ENCODE measurements at places on chromosomes 13 and 19.
A peak's percentile ranks its signal among the peaks of the same experiment; 100 is the strongest.

- DNase-seq, result no peak
Measured at GRCh38 chr13:93039131-93039530, 187.5 kb upstream of the GPC6 start.

- peak; percentile 82 for DNase-seq
Measured at GRCh38 chr19:12796146-12797071, 5.1 kb downstream of the JUNB start.

GRCh38 chr13:30305456-30305970 is 1.8 kb downstream of the KATNAL1 start:
- DNase-seq, result no peak

- no peak for DNase-seq
Measured at GRCh38 chr19:19468424-19469050, 46.8 kb downstream of the TSSK6 start.

GRCh38 chr19:46613525-46613924 is 11.4 kb downstream of the PTGIR start:
- no peak for DNase-seq

DNA sequence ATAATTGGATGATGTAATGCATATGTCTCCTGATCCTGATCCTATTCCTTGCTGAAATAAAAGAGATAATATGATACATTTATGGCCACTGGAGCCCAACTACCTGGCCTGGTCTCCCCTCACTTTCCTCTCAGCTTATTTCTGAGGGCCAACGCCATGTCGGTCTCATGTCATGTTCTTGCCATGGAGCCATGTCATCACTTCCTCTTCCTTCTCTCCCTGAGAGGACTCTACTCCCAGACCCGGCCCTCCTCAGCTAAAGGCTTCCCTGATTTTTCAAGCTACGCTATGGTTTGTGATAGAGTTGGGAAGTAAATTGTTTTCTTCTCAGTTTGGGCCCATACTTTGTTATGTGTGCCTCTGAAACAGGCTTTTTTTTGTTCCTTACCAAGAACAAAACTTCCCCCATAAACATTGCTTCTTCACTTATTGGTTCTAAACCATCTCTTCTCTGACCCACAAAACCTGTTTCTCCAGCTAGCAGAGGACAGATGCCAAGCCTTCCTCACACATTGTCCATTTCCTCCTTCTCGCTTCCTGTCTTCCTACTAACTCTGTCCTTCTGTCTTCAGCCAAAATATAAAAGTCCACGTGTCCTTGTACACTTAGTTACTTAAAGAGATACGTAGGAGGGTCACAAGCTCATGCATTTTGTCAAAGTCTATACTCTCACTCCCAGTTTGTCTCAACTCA is 319.9 kb upstream of the DACH1 start:
- DNase-seq, result no peak

DNA sequence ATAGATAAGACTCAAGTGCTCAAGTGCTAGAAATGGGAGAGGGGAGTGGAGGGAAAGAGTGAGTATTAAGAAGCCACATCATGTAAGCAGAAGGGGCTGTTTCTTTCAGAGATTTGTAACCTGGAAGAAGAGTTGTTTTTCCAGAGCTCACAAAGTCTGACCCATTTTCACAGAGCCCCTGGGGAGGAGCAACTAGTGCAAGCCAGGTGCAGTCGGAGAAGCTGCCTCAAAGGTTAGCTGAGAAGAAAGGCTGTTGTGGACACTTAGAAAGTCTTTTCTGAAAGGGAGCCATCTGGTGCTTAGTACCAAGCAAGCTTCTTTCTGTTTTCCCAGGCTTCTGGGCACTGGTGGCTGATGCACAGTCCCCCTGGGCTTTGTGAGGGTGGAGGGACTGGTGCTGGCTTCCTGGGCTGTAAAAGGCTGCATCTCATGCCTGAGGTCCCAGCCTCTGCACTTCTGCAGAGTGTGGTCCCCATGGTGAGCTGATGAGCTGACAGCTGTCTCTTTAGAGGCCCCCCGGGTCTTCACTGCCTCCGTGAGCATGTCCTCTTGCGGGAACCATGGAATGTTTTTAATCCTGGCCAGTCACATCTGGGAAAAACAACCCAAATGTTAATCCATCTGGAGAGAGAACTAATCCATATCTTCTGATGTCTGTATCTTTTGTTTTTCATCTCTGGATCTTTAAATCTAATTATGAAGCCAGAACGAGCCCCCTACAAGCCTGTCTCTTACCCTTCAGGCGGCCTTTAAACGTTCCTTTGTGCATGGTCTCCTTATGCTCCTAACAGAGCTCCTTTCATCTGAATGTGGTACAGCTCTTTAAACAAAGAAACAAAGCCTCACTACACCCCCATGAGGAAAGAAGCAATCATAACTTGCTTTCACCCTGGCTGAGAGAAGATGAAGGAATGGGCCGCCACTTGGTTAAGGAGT is 40.2 kb downstream of the OLFM4 start:
- no peak for DNase-seq

GRCh38 chr19:7970716-7971448 is 27.4 kb upstream of the TIMM44 start:
- DNase-seq, result peak; percentile 8

DNA sequence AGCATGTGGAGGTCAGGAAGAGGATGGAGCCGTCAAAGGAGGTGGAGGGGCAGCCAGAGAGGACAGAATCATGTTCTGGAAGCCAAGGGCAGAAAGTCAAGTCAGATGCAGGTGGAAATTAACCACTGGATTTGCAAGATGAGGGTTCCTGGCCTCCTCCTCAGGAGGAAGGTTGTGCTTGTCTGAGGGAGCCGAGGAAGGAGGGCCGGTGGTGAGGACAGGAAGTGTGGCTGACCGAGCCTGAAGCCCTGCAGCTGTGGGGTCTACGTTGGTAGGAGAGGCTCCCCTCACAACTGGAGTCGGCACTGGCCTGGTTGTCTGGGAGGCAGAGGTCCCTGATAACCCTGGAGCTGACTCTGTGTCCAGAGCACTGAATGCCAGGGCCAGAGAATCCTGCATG is 15.4 kb upstream of the DHDH start:
- no peak for DNase-seq

DNA sequence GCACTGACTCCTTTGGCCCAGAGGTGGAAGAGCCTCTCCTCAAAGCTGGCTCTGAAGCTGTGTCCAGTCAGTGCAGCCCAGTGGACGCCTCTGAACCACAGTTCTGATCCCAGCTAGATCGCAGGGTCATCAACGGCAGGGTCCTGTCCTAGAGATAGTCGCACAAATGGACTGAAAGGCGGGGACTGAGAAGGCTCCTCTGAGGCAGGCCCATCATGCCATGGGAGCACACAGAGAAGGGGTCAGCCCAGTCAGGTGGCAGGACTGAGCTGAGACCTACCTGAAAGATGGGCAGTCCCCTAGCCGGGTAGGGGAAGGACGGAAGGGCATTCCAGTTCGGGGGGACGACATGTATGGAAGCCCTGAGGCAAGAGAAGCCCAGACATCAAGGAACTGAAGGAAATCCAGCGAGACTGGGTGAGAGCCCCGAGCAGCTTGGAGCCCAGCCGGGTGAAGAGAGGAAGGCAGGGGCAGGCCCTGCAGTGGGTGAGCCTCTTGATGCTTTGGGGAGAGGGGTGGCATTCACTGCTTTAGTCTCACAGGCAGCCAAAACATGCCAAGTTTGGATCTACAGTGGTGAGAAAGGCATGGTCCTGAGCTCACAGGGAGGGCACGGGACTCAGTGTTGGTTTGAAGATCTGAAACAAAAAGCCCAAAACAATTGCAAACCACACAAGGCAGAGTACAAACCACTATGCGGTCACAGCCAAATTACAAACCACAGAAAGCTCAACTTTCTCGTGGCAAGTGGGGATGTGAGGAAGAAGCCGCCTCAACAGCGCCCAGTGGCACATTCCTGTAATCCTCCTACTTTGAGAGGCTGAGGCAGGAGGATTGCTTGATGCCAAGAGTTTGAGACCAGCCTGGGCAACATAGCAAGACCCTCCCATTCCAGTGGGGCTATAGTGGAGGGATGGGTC is 10.0 kb downstream of the CALM3 start:
- peak; percentile 43 for DNase-seq

DNA sequence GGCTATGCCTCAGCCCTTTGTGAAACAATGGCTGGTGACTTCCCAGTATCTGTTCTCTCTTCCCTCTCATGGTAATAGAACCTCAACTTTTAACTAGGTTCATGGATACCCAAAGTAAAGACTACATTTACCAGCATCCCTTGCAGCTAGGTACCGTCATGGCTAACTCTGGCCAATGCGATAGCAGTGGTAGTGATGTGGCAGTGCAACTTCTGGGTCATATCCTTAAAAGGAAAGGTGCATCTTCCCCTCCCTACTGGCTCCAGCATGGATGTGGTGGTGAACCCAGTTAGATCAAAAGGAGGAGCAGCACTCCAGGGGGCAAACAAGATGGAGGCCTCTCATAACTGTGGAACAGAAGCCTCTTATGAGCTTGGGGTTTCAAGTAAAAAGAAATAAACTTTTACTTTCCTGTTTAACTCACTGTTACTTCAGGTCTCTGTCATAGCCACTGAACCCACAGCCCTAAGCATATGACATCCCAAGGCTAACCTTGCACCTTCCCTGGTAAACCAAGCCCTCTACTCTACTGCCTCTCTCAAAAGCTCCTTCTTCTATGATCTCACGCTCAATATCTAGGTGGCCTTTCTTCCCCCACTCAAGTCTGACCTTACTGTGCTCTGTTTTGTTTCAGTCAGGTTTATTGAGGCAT is 104.4 kb downstream of the DOCK9 start:
- no peak for DNase-seq

DNA sequence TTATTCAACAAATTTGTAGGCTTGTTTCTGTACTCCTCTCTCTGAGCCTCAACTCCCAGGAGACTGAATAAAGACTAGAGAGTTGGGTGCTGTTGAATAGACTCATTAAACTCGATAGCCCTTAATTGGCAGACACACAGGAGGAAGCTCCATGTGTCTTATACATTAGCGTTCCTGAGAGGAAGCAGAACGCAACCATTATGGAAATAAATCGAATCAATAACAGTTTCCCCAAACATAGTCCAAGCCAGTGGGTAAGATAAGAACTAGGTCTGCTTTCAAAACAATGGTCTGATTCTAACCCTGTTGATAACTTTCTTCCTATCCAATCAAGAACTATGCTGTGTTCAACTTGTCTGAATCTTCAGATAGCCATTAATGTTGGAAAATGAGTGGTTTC is 118.1 kb upstream of the FNDC3A start:
- no peak for DNase-seq

DNA sequence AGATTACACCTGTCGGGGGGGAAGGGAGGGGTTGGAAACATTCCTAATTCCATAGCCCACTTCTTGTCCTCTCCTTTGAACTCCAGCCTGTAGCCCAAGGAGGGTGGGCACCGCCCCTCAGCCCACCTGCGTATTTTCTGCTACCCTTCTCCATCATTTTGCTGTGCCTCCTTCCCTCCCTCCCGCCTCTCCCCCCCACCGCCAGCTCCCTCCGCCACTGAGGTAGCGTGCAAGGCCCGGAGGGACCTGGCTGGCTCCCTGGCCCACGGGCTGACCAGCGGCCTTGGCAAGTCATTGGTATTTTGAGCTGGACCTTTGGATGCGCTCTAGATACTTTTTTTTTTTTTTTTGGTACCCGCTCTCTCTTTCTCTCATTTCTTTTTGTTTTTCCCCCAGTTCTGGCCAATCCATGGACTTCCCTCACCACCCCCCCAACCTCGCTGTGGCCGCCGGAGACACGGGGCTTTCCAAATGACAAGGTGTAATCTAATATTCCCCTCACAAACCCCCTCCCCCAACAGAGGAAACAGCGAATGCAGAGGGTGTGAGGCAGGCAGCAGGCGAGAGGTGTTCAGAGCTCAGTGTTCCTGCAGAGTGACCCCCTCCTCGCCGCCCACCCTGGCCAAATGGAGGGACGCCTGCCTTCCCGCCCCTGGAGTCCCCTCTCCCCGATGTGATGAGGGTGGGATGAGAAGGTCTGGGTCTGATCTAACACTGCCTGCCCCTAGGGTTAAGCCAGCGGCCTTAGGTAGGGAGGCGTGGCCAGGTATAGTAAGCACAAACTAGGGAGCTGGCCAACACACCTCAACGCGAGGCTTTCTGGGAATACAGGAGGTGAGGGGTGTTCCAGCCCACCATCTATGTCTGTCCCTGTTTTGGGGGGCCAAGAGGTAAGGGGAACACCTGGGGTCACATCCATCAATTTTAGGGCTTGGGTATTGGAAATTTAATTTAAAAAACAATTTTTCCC is 89.2 kb downstream of the PTPRS start:
- DNase-seq, result no peak

- peak; percentile 61 for DNase-seq
Measured at GRCh38 chr19:41882568-41883462, at the start of gene ARHGEF1. ARHGEF1 (plus strand) TSS chr19:41883184; CDS start chr19:41888083, 4,899 bp downstream.

- DNase-seq, result no peak
Measured at GRCh38 chr19:42343344-42344110, 18.1 kb downstream of the MEGF8 start.

DNA sequence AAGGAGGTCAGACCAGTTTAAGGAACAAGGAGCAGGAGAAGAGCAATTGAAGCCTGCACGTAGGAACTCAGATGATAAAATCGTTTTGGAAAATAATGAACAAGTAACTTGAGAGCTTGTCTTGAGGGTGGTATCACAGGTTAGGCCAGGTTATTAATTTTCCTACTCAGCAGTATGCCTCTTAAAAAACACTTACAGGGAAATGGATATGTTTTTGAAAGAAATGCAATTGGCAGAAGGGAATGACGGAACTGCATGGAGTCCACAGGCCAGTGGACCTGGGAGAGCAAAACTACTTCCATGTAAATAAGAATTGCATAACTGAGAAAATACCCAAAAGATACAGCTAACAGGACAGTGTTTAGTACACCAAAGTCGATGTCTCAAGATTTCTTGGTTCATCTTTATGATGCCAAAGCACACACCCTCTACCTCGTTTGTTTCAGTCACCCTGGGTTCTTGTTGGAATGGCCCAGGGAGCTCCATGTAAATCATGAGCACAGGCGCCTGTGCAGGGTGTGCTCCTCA is 35.2 kb downstream of the MBNL2 start:
- DNase-seq, result no peak

DNA sequence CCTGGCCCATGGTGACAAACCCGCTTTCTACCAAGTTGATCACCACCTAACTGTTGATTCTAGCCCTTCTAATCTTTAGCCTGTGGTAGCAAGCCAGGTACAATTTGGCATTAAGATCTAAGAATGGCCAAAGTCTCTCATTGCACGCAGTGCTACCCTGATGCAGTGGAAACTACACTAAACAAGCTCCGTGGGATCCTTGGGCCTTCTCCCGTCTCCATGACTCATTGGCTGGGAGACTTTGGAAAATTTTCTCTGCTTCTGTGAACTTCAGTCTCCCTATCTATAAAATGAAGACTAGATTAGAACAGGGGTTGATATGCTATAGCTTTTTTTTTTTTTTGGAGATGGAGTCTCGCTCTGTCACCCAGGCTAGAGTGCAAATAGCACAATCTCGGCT is 223.0 kb downstream of the TSHZ3 start:
- no peak for DNase-seq

GRCh38 chr13:27573265-27573664 is 47.1 kb downstream of the LNX2 start:
- no peak for DNase-seq

DNA sequence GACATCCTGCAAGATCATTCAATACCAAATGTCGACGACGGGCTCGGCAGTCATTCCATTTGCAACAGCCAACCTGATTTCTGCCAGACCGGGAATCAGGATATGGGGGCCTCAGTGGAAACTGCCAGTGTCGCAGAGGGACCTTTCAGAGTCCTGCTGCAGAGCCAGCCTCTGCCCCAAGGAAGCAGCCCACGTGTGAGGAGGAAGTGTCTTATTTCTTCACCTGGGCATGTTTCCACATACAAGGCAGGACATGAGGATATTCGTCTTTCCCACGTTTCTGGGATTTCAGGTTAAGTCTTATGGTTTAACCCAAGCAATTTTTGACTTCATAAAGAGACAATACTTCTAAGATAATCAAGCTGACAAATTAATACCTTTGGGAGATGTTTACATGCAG is 69.9 kb downstream of the ABCC4 start:
- DNase-seq, result no peak

Measured in CD4-positive, alpha-beta T cell treated with Interleukin-2 at 100 ng/mL for 4 hours (primary cell).